ENCODE measurements at places on chromosomes 2 and 18.

DNA sequence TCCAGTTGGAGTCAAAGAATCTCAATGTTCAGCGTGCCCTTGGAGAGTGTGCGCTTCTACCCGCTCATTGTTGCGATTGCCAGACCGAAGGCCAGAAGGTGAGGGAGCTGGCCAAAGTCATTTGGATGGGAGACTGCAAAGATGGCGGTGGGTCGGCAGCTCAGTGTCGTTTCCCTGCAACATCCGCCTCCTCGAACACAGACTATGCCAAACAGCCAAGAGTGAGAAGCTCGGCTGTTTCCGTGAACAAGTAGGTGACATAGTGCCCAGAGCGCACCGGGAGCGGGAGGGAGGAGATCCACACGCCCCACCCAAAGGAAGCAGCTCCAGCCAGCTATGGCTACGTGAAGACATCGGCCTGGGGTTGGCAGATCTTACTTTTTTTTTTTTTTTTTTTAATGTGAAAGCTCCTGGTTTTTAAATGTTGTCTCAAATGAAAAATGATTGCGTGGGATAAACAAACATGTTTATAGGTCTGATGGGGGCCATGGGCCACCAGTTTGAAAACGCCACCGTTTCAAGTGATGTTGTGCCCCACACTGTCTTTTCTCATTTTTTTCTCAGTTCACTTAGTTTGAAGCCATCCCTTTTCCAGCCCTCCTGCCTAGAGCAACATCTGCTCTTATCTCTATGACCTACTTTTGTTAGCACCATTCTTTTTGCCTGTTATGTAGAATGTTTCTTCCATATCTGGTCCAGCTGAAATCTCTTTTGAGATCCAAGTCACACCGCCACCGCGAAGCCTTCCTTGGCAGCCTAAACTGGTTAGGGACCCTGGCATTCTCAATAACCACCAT is 682.4 kb downstream of the RNF144A start:
- no peak for DNase-seq

GRCh38 chr2:75632091-75632701 is 14.4 kb upstream of the MRPL19 start:
- DNase-seq: no peak

DNA sequence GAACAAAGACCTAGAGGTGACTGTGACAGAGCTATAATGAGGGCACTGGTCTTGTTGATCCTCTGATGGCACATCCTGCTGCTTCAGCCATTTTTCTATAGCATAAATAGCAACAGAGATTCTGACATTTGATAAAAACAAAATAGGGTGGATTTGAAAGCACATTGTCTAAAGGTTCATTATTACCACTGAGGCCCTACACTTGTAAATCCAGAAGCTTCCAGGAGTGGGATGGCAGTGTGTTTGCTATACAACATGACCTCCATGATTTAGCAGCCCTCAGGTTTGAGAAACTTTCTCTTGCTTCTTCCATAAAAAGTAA is 93.2 kb upstream of the CD302 start:
- DNase-seq: no peak

DNA sequence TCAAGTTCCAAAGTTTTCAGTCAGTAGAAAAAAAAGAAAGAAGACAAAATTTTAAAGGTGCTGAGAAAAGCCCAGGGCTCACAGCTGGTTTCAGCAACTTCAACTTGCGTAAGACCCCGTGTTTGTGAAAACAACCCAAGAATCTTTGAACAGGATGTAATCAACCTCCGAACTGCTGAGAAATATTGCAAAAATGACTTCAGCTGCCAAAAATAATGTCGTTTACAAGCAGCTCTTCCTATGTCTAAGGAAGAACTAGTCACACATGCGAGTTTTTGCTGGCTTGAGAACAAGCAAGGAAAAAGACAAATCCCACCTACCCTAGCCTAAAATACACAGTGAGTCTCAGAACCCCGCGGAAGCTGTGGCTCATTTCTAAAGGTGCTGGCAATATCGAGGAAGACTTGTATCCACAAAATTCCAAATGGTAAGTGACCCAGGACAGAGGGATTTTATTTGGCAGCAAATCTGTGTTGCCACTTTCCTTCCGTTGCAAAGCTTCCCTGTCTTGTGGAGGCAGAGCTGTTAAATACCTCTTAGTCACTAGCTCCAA is 59.8 kb upstream of the SLC8A1 start:
- DNase-seq: no peak

- DNase-seq: no peak
Observed at GRCh38 chr2:204796581-204796980, 251.3 kb downstream of the PARD3B start.

DNA sequence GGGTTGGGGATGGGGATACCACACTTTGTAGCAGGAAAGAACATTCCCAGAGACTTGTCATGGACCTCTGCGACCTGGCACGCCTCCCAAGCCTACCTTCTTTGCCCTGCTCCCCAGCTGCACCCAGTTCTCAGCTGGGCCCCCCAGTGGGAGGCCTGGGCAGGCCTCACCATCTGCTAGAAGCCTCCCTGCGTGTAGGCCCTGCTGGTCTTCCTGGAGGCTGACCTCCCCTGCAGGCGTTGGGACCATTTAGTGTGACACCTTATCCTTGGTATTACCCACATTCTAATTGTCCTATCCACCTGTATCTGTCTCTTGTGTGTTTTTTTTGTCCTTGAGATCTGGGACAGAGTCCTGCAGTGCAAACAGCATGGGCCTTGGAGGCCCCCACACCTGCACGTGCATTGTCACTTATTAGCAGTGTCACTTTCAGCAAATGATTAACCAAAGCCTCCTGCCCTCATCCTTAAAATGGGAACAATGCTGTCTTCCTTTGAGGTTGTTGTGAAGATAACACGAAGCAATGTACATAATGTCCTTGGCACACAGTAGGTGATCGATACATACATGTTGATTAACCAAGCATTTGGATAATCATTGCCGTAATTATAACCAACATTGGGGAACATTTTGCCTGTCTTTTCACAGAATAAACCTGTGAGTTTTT is 77.2 kb downstream of the LIPG start:
- DNase-seq: no peak

DNA sequence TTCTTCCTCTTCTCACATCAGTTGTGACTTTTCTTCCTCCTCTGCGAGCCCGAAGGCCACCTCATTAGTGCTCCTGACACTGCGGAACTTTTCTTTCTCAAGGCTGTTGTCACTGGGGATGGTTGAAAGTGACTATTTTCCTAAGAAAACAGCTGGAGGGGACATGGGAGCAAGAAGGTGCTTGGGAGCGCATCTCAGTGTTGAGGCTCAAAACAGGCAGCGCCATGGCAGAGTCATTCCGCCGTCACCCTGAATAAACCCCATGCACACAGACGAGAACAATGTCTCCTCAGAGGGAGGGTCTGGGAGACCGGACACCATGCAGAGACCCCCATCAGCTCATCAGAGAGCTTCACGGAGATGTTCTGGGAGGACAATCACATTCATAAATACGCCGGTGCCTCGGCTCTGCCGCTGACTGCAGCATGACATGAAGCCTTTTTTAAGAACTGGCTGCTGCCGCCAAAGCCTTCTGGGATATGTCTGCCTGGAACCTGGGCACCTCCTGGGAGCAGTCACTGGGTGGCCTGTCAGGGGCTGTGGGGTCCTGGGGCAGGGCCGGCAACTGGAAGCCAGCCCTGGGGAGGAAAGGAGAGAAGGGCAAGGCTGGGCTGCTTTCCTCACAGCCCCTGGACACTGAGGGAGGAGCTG is 19.2 kb downstream of the ATOH8 start:
- no peak for DNase-seq

- DNase-seq: no peak
Observed at GRCh38 chr2:8115456-8115855, 566.4 kb upstream of the ID2 start.

GRCh38 chr2:141021109-141021508 is 1109.7 kb downstream of the LRP1B start:
- no peak for DNase-seq

- DNase-seq: no peak
Observed at GRCh38 chr2:33673937-33674336, 74.8 kb upstream of the FAM98A start.

GRCh38 chr18:76399613-76400391 is 95.2 kb downstream of the ZNF516 start:
- DNase-seq: no peak

- DNase-seq: no peak
Observed at GRCh38 chr2:10550206-10551001, 102.3 kb upstream of the ODC1 start.

DNA sequence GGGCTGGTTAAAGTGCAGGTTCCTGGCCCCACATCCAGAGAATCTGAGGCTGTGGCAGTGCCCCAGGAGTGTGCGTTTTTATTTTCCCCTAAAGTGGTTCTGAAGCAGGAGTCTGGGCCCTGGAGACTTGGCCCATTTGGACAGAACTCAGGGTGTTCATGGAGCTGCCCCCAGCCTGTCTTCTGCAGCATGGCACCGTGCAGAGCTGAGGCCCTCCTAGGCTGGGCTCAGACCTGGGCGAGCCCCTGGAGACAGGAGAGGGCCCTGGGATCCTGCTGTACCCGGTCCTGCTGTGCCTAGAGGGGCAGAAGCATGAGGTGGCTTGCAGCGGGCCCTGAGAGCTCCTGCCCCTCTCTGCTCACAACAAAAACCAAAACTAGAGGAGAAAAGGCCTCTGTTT is 58.8 kb upstream of the B3GNT7 start:
- no peak for DNase-seq

GRCh38 chr2:219247678-219248642 is 2.7 kb downstream of the STK16 start:
- peak; percentile 60 for DNase-seq

- DNase-seq: no peak
Observed at GRCh38 chr18:7273301-7273921, 42.5 kb downstream of the LRRC30 start.

GRCh38 chr2:32732912-32733472 is 105.1 kb downstream of the TTC27 start:
- no peak for DNase-seq

- no peak for DNase-seq
Observed at GRCh38 chr2:237320801-237321560, 93.0 kb downstream of the COL6A3 start.

DNA sequence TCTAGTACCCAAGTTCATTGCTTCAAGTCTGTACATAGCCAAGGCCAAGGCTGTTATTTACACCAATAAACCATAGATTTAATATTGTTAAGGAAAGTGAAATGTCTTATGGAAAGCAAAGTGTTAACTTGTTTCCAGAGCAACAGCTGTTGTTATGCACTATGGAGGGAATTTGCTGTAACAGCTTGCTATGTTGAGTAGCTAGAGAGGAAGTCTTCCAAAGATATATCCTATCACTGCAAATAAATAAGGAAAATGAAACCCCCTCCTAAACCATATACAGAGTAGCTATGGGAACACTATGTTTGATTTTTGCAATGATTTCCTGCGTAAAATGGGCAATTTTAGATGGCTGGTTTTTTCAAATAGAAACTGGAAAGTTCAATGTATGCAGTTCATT is 21.1 kb downstream of the TMEM182 start:
- DNase-seq: no peak

DNA sequence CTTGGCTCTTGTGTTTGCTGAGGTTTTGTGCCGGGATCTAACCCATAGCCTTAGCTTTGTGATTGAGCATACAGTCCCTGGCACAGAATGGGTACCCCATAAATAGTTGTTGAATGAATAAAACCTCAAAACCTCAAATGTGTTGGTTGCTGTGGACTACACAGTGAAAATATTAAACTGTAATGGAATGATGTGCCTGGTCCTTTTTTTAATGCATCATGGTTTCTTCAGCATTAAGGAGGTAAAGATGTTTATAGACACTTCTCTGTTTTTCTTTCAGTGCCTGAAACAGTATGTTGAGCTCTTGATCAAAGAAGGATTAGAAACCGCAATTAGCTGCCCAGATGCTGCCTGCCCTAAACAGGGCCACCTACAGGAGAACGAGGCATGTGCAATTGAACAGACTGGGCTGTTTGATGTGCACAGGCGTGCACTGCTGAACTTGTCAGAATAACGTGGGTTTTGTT is 97.0 kb downstream of the RNF144A start:
- peak; percentile 12 for DNase-seq

GRCh38 chr2:101983486-101983885 is 8.3 kb upstream of the IL1R2 start:
- DNase-seq: no peak

GRCh38 chr2:24830351-24830750 is 37.1 kb downstream of the CENPO start:
- no peak for DNase-seq

DNA sequence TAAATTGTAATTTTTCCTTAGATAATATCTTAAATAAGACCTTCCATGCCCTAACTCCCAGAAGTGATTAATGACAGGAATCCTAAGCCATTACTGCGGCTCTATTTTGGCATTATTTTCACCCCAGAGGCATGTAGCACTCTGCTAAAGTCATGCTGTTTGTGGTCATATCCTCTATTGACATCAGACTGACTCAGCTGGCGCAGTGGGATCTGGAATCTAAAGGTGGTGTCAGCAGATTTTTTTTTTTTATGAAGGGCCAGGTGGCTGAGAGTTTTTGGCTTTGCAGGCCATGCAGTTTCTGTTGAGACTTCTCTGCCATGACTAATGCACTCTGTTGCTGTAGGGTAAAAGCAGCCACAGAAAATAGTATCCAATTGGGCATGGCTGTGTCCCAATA is 64.1 kb upstream of the ACVR1C start:
- DNase-seq: no peak

- DNase-seq: no peak
Observed at GRCh38 chr2:33160191-33160590, 213.4 kb downstream of the LTBP1 start.

GRCh38 chr18:63736876-63737275 is 34.1 kb downstream of the SERPINB11 start:
- no peak for DNase-seq

DNA sequence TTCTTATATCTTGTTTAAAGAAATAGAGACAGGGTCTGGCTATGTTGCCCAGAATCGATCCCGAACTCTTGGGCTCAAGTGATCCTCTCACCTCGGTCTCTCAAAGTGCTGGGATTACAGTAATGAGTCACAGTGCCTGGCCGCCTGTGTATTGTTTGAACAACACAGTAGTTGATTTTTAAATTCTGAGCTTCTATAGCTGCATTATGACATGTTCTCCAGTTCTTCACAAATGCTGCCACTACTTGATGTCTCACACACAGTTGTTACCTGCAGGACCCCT is 7.7 kb upstream of the RHOB start:
- DNase-seq: no peak

DNA sequence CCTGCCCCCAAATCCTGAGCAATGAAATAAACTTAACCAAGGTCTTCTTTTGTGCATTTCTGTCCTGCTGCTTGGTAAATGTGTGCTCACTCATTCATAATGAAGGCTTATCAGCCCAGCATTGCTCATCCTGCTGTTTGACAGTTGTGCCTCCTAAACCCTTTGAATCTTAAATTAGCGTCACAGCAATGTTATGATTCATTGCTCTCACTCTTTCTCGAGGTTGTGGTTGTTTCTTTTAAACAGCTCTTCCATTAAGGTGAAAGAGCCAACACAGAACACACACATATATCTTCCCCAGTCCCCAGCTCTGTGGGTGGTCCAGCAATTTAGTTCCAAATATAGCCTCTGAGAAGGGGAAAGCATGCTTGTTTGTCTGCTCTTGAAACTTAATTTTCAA is 84.0 kb downstream of the EVA1A start:
- no peak for DNase-seq

DNA sequence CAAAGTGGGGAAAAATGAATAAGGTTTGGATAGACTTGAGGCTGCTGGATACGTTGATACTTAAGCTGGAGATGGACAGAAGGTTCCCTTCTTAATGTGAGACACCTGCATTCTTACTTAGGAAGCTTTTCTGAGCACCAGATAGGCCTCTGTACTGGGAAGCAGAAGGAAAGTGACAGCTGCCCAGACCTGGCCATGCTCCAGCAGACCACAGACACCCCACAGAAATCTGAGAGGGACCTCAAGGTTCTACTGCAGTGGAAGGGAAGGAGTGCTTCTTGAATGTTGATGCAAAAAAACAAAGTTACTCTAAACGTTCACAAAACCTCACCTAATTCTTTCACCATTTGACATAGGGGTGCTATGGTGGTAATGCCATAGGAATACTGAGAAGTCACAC is 642.1 kb upstream of the ID2 start:
- DNase-seq: no peak

Data from effector memory CD8-positive, alpha-beta T cell (primary cell).